Heart left ventricle (tissue), 16 donors: ENCODE measurements at places on chromosomes 5 and 9. TPM values are rescaled to one million over a fixed set of nuclear protein-coding genes. Genes with fewer than 3 reads are reported as not detected.

The SAXO1 gene
- total RNA-seq, result not detected

The RASA1 gene
- 20.6 TPM for total RNA-seq

The ZNF474 gene
- 0.24 TPM for total RNA-seq

The ENC1 gene
- 4.7 TPM for total RNA-seq

The LHX6 gene
- total RNA-seq, result 10.6 TPM

The LCN9 gene
- not detected for total RNA-seq

The CCDC171 gene
- 0.44 TPM for total RNA-seq

DNA sequence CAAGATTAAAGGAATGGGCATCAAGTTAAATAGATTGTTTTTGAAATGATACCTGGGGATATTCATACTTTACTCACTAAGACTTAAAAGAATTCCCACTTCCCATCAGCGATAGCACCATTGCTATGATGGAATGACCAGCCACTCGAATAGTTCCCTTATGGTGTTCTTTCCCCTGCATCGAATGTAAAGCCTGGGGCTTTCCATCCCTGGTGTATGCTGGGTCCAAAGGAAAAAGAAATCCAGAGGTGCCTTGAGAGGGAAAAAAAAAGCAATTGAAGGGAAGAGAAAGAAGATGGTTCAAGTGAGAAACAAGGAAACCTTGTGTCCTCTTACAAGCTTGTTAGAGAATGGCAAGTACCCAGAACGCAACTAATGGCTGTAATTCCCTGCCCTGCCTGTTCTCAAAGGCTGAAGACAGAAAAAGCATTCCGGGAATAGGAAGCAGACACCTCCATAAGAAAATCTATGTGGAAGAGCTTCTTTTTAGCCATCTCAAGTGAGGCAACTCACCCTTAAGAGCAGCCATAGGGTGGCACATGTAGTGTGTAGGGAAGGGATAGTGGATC is 351.1 kb upstream of the DAB2 start:
- H3K27ac ChIP-seq, result no peak overlapping the region
- no peaks in the 10 kb centered on the region for H3K36me3 ChIP-seq
- H3K4me1 ChIP-seq, result no peaks in the 10 kb centered on the region
- DNase-seq, result no peak
- no peak overlapping the region for H3K4me3 ChIP-seq
- H3K27me3 ChIP-seq, result no peaks in the 10 kb centered on the region

- H3K27me3 ChIP-seq, result peaks cover 5% of the 10 kb centered on the region
- H3K27ac ChIP-seq, result peak overlapping the region; percentile 49
- no peaks in the 10 kb centered on the region for H3K36me3 ChIP-seq
Measured at GRCh38 chr5:424301-425110, 18.5 kb upstream of the EXOC3 start.

- no peak overlapping the region for H3K4me3 ChIP-seq
- no peak for DNase-seq
- H3K36me3 ChIP-seq, result no peaks in the 10 kb centered on the region
Measured at GRCh38 chr5:121396716-121397115, 455.0 kb upstream of the FTMT start.

DNA sequence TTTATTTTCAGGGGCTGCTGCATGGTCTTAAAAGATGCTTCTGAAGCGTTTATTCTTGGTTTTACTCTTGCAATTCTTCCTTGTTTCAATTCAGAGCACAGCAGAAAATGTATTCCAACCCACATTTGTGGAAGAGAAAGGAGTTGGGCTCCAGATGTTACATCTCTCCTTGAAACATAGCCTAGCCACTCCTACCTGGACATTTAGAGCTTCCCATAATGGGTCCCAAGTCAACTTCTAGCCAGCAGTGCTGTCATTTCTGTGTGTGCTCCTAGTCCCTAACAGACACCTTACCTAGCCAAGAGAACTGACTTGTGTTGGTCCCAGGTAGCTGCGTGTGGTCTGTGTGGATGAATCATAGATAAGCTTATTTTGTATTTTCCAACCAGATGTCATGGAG is 61.2 kb upstream of the ANKRD55 start:
- H3K27ac ChIP-seq, result no peak overlapping the region
- no peak overlapping the region for H3K4me3 ChIP-seq
- no peaks in the 10 kb centered on the region for H3K27me3 ChIP-seq
- DNase-seq, result no peak
- no peaks in the 10 kb centered on the region for H3K36me3 ChIP-seq
- peaks cover 23% of the 10 kb centered on the region for H3K4me1 ChIP-seq

- H3K4me3 ChIP-seq, result no peak overlapping the region
- no peaks in the 10 kb centered on the region for H3K4me1 ChIP-seq
- H3K36me3 ChIP-seq, result no peaks in the 10 kb centered on the region
- H3K27me3 ChIP-seq, result no peaks in the 10 kb centered on the region
- DNase-seq, result no peak
Measured at GRCh38 chr5:21654-22233, 70.2 kb upstream of the PLEKHG4B start.

DNA sequence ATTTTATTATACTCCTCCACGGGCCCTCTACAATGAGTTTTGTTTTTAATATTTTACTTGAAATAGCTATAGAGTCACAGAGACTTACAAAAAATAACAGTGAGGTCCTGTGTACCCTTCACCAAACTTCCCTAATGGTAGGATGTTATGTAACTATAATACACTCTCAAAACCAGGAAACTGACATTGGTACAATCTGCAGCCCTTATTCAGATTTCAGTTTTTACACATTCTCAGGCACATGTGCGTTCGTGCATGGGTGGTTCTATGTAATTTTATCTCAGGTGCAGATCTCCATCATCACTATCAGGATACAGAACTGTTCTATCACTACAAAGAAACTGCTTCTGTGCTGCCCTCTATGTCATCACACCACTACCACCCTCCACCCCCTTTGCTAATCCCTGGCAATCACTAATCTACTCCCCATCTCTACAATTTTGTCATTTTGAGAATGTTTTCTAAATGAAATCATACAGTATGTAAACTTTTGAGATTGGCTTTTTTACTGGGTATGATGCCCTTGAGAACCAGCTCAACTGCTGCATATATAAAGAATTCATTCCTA is 16.4 kb downstream of the RAB14 start:
- H3K4me1 ChIP-seq, result peaks cover 58% of the 10 kb centered on the region
- no peak overlapping the region for H3K27ac ChIP-seq
- no peak for DNase-seq
- H3K4me3 ChIP-seq, result no peak overlapping the region
